ENCODE measurements at places on chromosomes 12 and 14.

DNA sequence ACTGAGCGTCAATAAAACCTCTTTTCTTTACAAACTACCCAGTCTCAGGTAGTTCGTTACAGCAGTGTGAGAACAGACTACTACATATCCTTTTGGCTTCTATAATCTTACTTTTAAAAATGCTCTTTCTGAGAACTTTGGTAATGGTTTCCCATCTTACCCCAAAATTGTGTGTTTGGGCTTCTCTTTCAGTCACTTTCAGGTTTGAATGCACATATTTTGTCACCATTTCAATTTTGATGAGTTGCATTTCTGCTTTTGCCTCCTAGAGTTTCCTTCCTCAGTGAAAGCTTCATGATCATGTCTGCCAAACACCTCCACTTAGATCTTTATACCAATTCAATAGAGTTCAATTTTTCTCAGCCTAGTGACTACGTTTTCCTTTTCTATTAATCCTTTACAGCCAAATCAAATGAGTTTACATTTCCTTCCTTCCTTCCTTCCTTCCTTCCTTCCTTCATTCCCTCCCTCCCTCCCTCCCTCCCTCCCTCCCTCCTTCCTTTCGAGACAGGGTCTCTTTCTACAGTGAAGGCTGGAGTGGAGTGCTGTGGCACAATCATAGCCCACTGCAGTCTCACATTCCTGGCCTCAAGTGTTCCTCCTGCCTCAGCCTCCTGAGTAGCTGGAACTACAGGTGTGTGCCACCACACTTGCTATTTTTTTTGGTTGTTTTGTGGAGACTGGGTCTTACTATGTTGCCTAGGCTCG lies 124.9 kb downstream of the BCAT1 start:
- DNase-seq = no peak

GRCh38 chr12:80749456-80749855 lies 32.7 kb downstream of the MYF5 start:
- DNase-seq = no peak

- no peak for DNase-seq
These were observed 264.6 kb downstream of the PAWR start for GRCh38 chr12:79426121-79426520.

- no peak for DNase-seq
These were observed 31.6 kb downstream of the TESC start for GRCh38 chr12:117067638-117068037.

All from activated T-cell treated with anti-CD3 and anti-CD28 coated beads for 48 hours (primary cell).